ENCODE measurements at places on chromosomes 6 and 20. TPM values are rescaled to one million over a fixed set of nuclear protein-coding genes. Genes with fewer than 3 reads are reported as not detected.

The PSORS1C1 gene
- 0.60 TPM for polyA plus RNA-seq

The CALHM6 gene
- 24.4 TPM for polyA plus RNA-seq

The IL17A gene
- polyA plus RNA-seq: 0.13 TPM

The SLC22A23 gene
- polyA plus RNA-seq: 0.32 TPM

The FAM83B gene
- not detected for polyA plus RNA-seq
